Parietal lobe (tissue), 2 donors: ENCODE measurements at places on chromosomes 6 and 20. TPM values are rescaled to one million over a fixed set of nuclear protein-coding genes. Genes with fewer than 3 reads are reported as not detected.

COL12A1 gene
- total RNA-seq, result 67.3 TPM

ADGB gene
- total RNA-seq, result 0.31 TPM

SIM1 gene
- total RNA-seq, result not detected

TNF gene
- not detected for total RNA-seq

DLK2 gene
- total RNA-seq, result 8.5 TPM

COL10A1 gene
- total RNA-seq, result not detected

MUC22 gene
- total RNA-seq, result not detected

DCDC2 gene
- total RNA-seq, result 1.3 TPM

IRF4 gene
- not detected for total RNA-seq

PRRT1 gene
- total RNA-seq, result 1.9 TPM

NELFCD gene
- 69.8 TPM for total RNA-seq

LGSN gene
- 0.63 TPM for total RNA-seq

TREML2 gene
- not detected for total RNA-seq

MCCD1 gene
- not detected for total RNA-seq

PACSIN1 gene
- 4.1 TPM for total RNA-seq

WFDC2 gene
- 4.4 TPM for total RNA-seq
